Stimulated activated CD4-positive, alpha-beta T cell treated with anti-CD3 and anti-CD28 coated beads, Interleukin-2, amount 100 ng/mL, for 48 hours (primary cell): ENCODE measurements at places on chromosomes 4 and X.

DNA sequence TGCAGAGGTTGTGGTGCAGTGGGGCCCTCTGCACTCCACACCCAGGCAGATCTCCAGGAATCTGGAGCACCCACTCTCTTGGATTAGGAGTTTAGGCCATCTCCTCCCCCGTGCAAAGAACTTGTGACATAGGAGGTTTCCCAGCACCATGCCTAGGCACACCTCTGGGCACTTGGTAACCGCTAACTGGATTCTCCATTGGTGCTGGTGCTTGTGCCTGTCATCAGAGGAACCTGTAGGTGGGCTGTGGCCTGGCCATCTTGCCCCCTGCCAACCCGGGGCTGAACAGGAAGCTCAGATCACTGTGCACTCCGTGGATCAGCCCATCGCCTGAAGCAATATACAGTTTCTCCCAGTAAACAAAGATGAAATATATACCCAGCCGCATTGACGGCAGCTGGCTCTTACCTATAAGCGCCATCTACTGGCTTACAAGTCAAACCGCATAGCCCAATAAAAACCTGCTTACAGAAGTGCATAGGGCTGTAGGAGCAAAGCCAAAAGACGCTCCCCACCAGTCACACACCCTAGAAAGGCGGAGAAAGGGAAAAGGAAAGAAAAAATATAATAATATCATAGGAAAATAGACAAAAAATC is 19.1 kb upstream of the TEX13B start:
- DNase-seq: no peak

GRCh38 chrX:30830326-30830943 is 58.6 kb downstream of the TAB3 start:
- DNase-seq: no peak

DNA sequence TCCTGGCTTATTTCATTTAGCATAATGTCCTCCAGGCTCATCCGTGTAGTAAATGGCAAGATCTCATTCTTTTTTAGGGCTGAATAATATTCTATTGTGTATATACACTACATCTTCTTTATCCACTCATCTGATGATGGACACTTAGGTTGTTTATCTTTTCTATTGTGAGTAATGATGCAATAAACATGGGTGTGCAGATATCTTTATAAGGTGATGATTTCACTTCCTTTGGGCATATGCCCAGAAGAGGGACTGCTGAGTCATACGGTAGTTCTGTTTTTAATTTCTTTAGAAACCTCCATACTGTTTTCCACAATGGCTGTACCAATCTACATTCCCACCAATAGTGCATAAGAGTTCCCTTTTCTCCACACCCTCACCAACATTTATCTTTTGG is 317.6 kb upstream of the CNKSR2 start:
- DNase-seq: no peak

DNA sequence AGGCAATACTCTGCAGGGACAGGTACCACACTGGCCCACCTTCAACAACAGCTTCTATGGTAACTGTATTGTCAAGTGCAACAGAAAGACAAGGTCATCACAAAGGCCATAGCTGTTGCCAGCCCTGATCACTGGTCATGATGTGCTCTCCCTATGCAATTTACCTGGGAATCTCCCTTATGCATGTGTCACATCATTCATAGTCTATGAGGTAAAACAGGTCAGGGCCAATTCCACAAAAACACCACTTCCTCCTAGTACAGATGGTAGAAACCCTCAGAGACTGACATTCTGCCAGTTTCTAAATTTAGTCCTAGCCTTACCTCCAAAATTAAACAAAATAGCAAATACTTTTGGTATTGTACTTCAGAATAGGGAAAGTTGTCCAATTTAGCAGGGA is 132.8 kb downstream of the MGST2 start:
- DNase-seq: no peak

- no peak for DNase-seq
Observed at GRCh38 chr4:38180456-38180855, 220.3 kb downstream of the PTTG2 start.

GRCh38 chrX:42017971-42018370 is 94.6 kb upstream of the CASK start:
- no peak for DNase-seq

- DNase-seq: no peak
Observed at GRCh38 chrX:22467571-22467970, 194.9 kb downstream of the CBLL2 start.

DNA sequence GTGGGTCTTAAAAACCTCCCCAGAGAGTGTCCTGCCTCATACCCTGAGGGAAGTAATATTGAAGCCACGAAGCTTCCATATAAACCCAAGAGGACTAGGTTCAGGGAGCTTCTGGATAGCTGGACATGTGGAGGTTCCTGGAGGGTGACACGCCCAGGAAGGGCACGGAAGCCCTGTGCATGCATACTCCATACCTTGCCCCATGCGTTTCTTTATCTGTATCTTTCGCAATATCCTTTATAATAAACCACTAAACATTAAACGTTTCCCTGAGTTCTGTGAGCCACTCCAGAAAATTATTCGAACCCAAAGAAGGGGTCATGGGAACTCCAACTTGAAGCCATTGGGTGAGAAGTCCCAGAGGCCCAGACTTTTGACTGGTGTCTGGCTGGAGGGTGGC is 45.7 kb upstream of the HPF1 start:
- DNase-seq: no peak
